A549 treated with AZD2906 at 1 μM for 4 hours (cell line): ENCODE measurements at places on chromosomes 2 and 18. TPM values are rescaled to one million over a fixed set of nuclear protein-coding genes. Genes with fewer than 3 reads are reported as not detected.

Gene MC4R
- not detected in 5 replicates for total RNA-seq

Gene PHLPP1
- 6.4 to 8.4 TPM (median 8.1 TPM) in 5 replicates for total RNA-seq

Gene USP34
- total RNA-seq: 44.7 to 56.5 TPM (median 45.9 TPM) in 5 replicates

Gene TPO
- 0.08 to 0.28 TPM (median 0.15 TPM) in 5 replicates for total RNA-seq

Gene KCNJ13
- total RNA-seq: not detected in 5 replicates

Gene IL37
- not detected in 5 replicates for total RNA-seq

Gene DAW1
- total RNA-seq: 2.1 to 3.4 TPM (median 2.2 TPM) in 5 replicates

Gene LRRC30
- total RNA-seq: not detected in 5 replicates

Gene SPHKAP
- total RNA-seq: 0.01 TPM in 1 of 5 replicates, not detected in the others

Gene IL1RN
- 0.16 to 0.37 TPM (median 0.33 TPM) in 5 replicates for total RNA-seq

Gene PLCL1
- 0.02 TPM in 1 of 5 replicates, not detected in the others for total RNA-seq

Gene B4GALT6
- 4.1 to 7.4 TPM (median 5.4 TPM) in 5 replicates for total RNA-seq

Gene ZNF638
- total RNA-seq: 54.5 to 69.1 TPM (median 57.3 TPM) in 5 replicates

Gene CDK15
- total RNA-seq: not detected in 5 replicates

Gene FAM117B
- total RNA-seq: 1.4 to 2.6 TPM (median 1.8 TPM) in 5 replicates

Gene MAL
- 0.14 to 0.34 TPM (median 0.25 TPM) in 5 replicates for total RNA-seq

Gene SKA1
- 10.0 to 14.8 TPM (median 10.6 TPM) in 5 replicates for total RNA-seq

Gene IL36A
- not detected in 5 replicates for total RNA-seq

Gene ACADL
- 0.03 to 0.09 TPM (median 0.07 TPM) in 4 of 5 replicates, not detected in the other for total RNA-seq

Gene QPCT
- 20.8 to 25.2 TPM (median 23.4 TPM) in 5 replicates for total RNA-seq

Gene TCF23
- not detected in 5 replicates for total RNA-seq

Gene LYPD1
- total RNA-seq: 13.7 to 20.5 TPM (median 15.7 TPM) in 5 replicates

Gene TTR
- total RNA-seq: 0.27 to 0.42 TPM (median 0.30 TPM) in 3 of 5 replicates, not detected in the others
